ENCODE measurements at places on chromosomes 4 and X. TPM values are rescaled to one million over a fixed set of nuclear protein-coding genes. Genes with fewer than 3 reads are reported as not detected.

The ASB12 gene
- 0.17 TPM for total RNA-seq

The SOD3 gene
- total RNA-seq = 22.5 TPM

The MAGEA1 gene
- total RNA-seq = not detected

The AGTR2 gene
- not detected for total RNA-seq

The TCEAL7 gene
- total RNA-seq = 74.1 TPM

The MAGEB1 gene
- total RNA-seq = not detected
